Naive thymus-derived CD8-positive, alpha-beta T cell (primary cell): ENCODE measurements at places on chromosomes 16 and 17.

DNA sequence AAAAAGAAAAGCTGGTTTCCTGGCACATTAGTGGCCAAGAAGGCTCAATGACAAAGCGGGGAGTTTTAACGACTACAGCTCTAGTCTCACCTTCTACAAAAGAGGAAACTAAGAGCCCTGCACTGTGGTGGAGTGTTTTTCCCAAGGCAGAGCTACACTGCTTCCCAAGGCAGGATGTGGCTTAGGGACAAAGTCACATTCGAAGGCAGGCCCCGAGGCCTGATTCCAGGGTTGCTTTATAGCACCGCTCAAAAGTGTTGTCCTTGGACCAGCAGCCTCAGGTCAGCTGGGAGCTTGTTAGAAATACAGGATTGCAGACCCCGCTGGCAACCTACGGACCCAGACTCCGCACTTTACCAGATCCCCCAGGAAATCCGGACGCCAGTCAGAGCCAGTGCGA, 23.8 kb downstream of the TMEM92 start:
- no peak for DNase-seq

DNA sequence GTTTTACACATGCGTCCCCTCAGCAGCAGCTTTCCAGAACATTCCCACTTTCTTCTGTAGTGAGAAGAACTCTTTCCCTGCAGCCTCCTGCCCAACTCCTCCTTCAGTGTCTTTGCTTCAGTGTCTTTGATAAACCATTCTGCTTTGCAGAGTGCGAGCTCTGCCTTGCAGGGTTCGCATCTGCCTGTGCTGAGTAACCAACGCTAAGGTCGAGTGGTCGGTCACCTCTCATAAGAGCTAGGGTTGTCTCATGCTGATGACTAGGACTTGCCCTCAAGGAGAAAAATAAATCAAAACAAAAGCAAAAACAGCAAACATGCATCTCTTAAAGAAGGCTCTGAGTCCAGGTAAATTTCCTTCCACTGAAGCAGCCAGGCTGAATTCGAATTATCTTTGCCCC, 22.7 kb downstream of the MAPT start:
- DNase-seq, result no peak

GRCh38 chr17:77379832-77380231, 239.1 kb downstream of the SEC14L1 start:
- DNase-seq, result no peak

- DNase-seq, result no peak
Measured at GRCh38 chr16:6749698-6750097, 582.9 kb upstream of the RBFOX1 start.

- DNase-seq, result no peak
Measured at GRCh38 chr17:45114117-45114932, 18.0 kb downstream of the PLCD3 start.

DNA sequence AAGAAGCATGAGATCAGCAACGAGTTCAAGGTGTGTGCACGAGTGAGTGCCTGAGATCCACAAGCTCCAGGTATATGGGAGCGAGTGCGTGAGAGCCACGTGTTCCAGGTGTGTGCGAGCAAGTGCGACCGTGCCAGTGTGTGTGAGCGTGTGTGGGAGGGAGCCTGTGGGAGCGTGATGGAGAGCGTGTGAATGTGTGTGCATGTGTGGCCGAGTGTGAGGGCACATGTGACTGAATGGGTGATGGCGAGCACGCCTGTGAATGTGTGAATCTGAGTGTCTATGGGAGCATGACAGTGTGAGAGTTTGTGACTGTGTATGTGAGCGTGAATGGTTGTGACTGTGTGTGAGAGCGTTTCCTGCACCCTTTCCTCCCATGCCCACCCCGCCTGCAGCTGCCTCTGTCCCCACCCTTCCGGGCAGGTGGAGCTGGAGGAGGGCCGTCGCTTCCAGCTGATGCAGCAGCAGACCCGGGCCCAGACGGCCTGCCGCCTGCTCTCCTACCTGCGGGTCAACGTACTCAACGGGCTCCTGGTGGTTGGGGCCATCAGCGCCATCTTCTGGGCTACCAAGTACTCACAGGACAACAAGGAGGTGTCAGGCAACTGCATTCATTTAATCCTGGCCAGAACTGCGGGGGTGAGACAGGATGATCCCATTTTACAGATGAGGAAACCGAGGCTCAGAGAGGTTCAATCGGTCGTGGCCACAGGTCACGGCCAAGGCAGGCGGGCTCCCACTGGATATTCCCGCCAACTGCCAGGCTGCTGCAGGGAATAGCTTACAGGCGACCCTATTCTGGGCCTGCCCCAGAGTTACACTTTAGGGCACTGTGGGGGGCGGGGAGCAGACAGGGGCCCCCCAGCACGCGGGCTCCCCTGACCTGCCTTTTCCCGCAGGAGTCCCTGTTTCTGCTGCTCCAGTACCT, 3.7 kb downstream of the TMC8 start:
- peak; percentile 93 for DNase-seq

GRCh38 chr17:45172541-45173286, 11.0 kb downstream of the HEXIM2 start:
- DNase-seq, result peak; percentile 40

DNA sequence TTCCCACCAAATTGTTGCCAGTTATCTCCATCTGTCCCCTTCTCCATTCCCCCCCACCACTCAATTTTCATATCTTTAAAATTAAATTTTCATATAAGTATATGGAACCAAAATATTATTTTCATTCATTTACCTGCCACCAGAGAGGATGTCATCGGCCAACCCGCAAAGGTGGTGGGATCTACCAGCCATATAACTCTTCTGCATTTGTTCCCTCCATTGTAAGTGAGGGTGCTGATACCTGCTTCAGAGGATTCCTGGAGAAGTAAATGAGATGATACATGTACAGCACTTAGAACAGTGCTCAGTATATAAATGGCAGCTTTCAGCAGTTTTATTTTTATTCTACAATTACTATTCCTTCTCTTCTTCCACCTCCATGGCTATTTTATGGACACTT, 15.0 kb downstream of the HLF start:
- no peak for DNase-seq

DNA sequence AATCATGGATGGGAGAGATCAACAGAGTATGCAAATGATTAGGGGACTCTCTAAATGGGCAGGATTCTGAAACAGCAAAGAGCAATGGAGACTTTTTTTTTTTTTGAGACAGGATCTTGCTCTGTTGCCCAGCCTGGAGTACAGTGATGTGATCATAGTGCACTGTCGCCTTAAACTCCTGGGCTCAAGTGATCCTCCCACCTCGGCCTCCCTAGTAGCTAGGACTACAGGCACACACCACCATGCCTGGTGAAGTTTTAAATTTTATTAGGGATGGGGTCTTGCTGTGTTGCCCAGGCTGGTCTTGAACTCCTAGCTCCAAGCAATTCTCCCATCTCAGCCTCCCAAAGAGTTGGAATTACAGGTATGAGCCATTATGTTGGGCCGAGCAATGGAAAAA, 255.0 kb upstream of the ZFHX3 start:
- no peak for DNase-seq

- no peak for DNase-seq
Measured at GRCh38 chr16:56780646-56781045, 50.7 kb downstream of the NUP93 start.

GRCh38 chr17:62996221-62996620, 30.2 kb downstream of the TANC2 start:
- no peak for DNase-seq

GRCh38 chr17:11885051-11885450, 112.2 kb downstream of the ZNF18 start:
- no peak for DNase-seq

GRCh38 chr16:57679767-57680482, 11.8 kb downstream of the ADGRG3 start:
- DNase-seq, result no peak

DNA sequence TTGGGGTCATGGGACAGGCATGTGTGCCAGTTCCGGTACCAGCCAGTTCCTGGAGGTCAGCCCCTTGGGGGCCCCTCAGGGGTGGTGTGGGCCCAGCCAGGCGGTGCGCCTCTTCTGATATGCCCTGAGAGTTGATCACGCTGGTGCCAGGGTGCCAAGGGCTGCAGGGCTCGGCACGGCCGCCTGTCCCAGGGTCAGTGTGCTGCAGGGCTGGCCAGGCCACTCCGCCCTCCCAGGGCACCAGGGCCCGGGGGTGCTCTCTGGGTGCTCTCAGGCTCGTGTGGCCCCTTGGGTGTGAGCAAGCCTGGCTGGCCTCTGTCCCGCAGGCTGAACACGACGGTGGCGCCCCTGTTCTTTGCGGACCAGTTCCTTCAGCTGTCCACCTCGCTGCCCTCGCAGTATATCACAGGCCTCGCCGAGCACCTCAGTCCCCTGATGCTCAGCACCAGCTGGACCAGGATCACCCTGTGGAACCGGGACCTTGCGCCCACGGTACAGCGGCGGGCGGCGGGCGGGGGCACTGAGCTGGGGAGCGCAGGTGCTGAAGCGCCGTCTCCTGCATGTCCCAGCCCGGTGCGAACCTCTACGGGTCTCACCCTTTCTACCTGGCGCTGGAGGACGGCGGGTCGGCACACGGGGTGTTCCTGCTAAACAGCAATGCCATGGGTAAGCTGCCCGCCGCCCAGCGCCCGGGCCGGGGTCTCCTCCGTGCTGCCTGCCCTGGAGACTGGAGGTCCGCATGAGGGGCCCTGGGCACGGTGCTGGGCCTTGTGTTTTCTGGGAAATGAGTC, 6.0 kb downstream of the GAA start:
- DNase-seq, result no peak

GRCh38 chr16:58654560-58655214, 25.1 kb upstream of the CNOT1 start:
- DNase-seq, result no peak

- DNase-seq, result no peak
Measured at GRCh38 chr17:33940769-33941370, 314.2 kb upstream of the CCL2 start.

- DNase-seq, result no peak
Measured at GRCh38 chr17:12909511-12909910, 108.3 kb downstream of the ELAC2 start.

DNA sequence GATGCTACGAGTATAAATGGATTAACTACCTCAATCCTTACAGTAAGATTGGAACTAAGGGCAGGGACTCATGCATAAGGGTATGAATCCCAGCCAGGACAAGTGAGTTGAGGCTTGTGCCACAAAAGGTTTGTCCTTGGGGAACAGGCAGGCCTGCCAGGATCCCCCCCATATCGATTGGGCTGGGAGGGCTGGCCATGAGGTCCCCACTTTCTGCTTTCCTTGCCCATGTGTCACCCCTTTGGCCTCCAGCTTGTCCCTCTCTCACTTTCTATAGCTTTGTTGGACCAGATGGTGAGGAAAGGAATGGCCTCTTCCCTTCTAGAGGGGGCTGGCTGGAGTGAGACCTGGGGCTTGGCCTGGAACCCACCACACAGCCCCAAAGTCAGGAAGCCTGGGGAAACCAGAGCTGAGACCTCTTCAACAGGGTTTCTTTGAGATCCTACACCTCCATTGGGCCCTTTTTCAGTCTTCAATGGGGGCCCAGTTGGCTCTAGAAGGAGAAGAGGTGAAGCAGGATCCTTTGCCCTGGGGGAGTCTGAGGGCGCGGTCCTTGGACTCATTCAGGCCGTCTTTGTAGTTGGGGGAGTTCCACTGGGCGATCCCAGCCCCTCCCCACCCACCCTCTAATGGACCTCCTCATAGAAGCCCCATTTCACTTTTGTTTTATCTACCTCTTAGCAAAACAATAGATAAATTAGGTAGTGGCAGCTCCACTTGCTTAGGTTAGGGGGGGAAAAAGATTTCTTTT, 57.3 kb downstream of the IGF2BP1 start:
- no peak for DNase-seq

DNA sequence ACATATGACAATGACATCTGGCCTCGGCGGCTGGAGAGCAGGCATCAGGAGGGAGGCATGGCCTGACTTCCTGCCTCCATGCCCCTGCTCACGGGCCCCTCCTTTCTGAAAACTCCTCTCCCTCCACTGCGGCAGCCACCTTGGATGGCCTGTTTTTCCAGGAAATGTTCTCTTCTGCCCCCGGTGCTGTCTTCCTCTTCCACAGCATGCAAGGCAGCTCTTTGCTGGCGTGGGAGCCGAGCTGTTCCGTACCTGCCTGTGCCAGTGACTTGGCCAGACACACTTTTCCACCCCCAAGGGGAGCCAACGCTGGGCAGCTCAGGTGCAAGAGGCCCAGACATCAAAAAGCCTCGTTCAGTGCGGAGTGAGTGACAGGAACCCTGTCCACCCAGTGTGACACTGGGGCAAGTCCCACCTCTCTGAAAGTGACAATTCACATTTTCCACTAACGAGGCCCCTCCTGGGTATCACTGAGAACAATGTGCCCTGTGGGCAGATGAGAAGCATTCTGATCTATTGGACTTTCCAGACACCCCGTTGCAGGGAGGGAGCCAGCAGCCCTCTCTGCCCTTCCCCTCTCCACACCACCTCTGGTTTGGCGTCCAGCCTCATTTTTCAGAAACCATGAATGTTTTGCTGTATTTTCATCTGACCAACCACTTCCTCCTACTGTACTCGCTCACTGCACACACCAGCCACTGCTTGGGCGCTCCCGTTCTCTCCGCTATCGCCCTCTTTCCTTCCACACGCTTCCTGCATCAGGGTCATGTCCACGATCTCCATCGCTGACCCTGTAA, 31.2 kb downstream of the NSMCE1 start:
- peak; percentile 68 for DNase-seq

DNA sequence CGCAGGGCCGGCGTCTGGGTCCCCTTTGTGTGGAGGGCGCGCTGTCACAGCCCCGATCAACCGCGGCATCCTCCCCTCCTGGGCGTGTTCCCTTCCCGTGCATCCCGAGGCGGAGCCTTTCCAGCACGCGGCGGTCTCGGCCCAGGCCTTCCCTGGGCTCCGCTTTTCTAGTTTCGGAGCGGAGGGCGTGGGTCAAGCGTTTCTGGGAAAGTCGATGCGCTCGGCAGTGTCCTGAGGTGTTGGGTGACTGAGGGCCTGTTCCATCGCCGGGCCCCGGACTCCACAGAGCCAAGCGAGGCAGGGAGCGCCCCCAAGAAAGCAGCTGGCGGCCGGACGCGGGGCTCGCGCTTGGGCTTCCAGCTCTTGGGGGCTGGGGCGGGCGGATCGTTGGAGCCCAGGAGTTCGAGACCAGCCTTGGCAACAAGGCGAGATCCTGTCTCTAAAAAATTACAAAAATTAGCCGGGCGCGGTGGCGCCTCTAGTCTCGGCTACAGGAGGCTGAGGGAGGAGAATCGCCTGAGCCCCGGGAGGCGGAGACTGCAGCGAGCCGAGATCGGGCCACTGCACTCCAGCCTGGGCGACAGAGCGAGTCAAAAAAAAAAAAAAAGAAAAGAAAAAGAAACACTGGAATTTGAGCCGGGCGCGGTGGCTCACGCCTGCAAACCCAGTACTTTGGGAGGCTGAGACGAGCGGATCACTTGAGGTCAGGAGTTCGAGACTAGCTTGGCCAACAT, 806 bp downstream of the IFT140 start:
- no peak for DNase-seq

- DNase-seq, result no peak
Measured at GRCh38 chr17:59423903-59424302, 92.4 kb downstream of the YPEL2 start.

GRCh38 chr16:3720418-3720817, 3.1 kb upstream of the TRAP1 start:
- DNase-seq, result no peak

- no peak for DNase-seq
Measured at GRCh38 chr17:58085039-58085715, 2.0 kb downstream of the DYNLL2 start.

DNA sequence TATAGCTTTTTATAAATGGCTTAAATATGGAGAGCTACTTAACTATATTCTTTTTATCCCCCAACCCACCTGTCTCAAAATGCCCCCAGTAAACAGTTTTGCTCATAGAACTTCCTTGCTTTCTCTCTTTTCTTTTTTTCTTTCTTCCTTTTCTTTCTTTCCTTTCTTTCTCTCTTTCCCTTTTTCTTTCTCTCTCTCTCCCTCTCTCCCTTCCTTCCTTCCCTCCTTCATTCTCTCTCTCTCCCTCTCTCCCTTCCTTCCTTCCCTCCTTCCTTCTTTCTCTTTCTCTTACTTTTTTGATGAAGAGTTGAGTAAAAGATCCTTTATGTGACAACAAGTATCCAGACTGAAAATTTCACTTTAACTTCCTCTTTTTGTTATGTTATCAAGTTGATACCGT, 48.2 kb downstream of the KCNJ2 start:
- no peak for DNase-seq
